ENCODE measurements at places on chromosomes 13 and 19.

GRCh38 chr13:61149331-61149730, 266.3 kb downstream of the PCDH20 start:
- DNase-seq: no peak

- DNase-seq: no peak
Observed at GRCh38 chr13:31330236-31330635, 130.5 kb downstream of the B3GLCT start.

DNA sequence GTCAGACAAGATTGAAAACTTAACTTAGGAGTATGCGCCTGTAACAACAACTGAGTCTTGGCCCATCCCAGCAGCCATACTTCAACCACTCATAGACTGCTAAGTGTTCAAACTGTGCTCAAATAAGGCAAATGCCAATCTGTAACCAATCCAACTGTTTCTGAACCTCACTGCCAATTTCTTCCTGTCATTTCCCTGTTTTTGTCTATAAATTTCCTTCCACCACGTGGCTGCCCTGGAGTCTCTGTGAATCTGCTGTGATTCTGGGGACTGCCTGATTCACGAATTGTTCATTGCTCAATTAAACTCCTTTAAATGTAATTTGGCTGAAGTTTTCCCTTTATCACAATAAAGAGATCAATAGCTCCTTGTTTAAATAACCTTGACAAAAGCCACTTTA, 50.8 kb upstream of the FREM2 start:
- no peak for DNase-seq

- no peak for DNase-seq
Observed at GRCh38 chr13:39918620-39919236, 263.3 kb downstream of the COG6 start.

DNA sequence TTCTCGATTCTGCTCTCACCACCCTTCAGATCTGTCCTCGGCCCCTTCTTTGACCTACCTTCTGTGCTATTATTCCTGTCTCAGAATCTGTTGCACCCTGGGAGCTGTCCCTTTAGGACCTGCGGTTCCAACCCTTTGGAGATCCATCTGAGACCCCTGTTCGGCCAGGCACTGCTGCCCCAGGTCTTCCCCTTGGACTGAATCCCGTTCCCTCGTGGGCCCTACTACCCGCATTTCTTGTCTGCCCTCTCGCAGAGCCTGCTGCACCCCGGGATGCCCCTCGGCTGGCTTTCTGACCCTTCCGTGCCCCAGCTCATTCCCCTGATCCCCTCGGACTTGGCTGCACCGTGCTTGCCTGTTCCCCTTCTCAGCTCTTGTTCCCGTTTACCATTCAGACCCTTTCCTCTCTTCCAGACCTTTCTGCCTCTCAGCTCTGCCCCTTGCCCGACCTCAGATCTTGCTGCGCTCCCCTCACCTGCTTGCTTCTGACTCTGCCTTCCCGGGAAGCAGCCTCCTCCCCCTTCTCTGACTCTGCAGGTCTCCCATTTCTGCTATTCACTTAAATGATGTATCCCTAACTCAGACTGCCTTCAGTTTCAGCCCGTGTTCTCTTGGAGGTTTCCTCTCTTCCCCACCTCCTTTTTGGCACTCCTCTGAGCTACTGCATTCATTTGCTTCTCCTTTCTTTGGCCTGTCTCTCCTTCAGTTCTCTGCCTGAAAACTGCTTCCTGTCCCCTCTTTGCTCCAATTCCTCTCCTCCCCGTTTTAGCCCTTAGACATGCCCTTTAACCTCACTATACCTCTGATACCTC, 1.1 kb downstream of the ARHGAP35 start:
- DNase-seq: no peak

DNA sequence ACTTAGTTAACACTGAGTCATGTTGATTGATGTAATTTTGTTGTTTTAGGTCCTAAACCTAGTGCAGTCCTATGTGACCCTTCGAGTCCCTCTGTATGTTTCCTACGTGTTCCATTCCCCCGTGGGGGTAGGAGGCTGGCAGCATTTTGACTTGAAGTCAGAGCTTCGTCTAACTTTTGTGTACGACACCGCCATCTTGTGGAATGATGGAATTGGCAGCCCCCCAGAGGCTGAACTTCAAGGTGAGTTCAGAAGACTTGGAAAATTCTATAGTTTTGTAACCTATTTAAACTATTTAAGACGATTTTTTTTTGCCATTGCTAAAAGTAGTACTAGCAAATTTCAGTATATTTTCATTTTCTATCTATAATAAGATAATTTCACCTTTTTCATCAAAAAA, 117.9 kb downstream of the STOML3 start:
- DNase-seq: no peak

DNA sequence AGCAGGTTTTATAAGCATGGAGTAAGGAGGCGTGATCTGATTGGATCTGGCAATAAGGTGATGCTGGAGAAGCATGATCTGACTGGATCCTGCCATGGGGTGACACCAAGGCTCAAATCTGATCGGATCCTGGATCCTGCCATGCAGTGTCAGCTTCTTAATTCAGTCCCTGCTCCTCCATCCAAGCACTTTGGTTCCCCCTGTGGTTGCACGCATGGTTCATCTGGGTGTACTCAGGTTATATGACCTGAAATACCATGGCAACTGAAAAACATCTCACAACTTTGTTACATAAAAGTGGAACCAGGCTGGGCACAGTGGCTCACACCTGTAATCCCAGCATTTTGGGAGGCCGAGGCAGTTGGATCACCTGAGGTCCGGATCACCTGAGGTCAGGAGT, 17.6 kb upstream of the KLK4 start:
- DNase-seq: no peak

DNA sequence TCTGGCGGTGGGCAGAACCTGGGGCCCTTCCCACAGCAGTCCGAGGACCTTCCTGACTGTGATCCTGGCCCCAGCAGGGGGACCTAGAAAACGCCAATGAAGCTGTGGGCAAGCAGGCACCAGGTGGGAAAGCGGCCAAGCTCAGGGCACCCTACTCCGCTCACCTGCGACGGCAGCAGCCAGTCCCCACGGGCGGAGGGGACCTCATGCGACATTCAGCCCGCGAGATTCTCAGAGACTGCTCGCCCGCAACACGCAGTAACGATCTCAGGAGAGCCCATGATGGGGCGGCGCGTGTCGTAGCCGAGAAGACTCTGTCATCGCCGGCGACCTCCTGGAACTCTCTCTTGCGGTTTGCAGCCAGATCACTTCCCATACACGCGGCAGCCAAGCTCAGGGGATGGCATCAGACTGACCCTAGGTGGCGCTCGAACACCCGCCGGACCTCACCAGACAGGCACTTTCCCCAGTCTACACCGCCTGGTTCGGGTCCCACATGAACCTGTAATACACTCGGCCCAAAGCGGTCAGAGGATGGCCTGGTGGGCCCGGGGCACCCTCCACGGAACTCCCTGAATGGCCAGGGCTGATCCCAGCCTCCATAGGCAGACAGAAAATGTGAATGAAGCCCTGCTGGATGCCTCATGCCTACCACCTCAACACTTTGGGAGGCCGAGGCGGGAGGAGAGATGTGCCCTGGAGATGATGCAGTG, 26.5 kb downstream of the MAN2B1 start:
- DNase-seq: no peak

DNA sequence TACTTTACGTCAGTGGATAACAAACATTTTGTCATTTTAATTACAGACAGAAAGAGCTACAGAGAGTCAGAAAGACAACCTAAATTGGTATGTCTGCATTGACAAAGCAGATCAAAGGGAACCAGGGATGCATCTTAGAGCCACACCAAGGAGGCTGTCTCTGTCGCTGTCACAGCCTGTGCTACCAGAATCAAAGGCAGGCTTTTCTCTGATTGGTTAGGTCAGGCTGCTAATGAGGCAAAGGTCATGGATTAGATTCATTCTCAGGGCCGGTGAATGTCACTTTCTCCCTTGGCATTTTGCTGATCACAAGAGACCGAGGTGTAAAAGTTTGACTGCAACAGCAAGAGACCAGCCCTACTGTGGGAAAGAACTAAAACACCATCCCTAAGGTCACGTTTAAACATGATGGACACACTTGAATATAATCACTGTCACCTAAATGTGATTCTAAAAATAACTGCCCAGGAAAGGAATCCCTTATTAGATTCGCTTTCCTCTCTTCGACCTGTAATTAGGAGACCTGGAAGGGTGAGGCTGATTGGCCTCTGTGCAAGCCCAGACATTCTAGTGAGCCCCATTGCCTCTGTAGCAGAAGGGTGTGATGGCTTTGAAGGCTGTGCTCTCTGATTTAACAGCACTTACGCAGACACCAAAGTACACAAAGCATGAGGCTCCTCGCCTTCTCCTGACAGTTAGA, 314.4 kb upstream of the NBEA start:
- DNase-seq: peak; percentile 21

GRCh38 chr19:1608359-1609102, 3.3 kb upstream of the UQCR11 start:
- no peak for DNase-seq

DNA sequence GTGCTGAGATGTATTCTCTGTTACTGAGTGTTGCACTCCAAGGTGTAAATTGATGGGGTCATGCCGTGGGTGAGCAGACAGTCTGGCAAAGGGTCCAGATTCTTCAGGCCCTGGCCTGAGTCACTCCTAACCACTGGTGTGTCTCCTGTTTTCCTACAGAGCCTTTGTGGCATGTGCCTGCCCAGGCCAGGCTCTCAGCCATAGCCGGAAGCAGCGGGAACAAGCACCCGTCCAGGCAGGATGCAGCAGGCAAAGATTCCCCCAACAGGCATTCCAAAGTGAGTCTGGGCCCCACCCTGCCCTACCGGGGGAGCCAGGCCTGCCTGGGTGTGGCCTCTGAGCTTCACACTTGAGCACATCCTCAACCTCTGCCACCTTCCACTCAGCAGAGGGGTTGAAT, 61.9 kb downstream of the DPF1 start:
- DNase-seq: no peak

GRCh38 chr19:16232568-16232967, 34.9 kb downstream of the AP1M1 start:
- no peak for DNase-seq

DNA sequence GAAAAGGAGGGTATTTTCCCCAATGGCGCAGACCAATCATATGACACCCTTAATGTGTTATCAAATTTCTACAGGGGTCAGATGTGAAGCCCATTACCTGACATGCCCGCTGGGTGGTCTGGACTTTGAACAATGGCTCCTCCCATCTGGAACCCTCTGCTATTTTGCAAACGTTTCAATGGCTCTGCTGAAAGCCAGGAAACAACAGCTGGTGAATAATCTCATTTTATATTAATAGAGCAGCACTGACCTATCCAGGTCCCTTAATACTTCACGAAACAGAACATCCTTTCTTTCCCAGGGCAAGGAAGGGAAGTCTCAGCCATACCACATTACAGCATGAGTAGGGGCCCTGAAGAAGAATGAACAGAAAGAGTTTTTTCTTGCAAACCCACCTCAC, 20.3 kb upstream of the KPNA3 start:
- no peak for DNase-seq

DNA sequence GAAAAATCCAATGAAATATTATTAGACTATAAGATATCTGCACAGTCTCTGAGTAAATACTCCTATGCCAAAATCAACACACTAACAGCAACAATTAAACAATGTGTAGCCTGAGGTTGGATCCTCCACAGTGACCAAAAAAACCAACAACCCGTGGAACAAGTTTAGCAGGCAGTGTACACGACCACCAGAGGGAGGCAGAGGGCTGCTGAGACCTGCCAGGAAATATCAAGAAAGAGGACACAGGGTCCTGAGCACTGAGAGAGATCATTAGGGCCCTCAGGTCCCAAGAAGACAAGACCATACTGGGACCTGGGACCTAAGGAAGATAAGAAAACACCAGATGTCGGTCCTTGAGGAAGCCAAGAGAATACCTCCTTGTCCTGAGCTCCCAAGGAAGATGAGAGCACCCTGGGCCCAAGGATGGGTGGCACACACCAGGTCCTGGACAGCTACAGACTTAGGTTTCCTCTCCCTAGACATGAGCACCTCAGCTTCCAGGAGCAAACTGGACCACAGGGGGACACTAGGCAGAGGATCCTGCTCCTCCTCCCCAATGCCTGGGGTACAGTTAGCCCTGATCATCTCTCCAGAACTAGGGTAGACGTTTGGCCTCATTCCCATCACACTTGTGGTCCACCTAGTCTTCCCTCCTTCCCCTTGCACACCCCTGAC, 822 bp upstream of the ZNF274 start:
- DNase-seq: no peak

DNA sequence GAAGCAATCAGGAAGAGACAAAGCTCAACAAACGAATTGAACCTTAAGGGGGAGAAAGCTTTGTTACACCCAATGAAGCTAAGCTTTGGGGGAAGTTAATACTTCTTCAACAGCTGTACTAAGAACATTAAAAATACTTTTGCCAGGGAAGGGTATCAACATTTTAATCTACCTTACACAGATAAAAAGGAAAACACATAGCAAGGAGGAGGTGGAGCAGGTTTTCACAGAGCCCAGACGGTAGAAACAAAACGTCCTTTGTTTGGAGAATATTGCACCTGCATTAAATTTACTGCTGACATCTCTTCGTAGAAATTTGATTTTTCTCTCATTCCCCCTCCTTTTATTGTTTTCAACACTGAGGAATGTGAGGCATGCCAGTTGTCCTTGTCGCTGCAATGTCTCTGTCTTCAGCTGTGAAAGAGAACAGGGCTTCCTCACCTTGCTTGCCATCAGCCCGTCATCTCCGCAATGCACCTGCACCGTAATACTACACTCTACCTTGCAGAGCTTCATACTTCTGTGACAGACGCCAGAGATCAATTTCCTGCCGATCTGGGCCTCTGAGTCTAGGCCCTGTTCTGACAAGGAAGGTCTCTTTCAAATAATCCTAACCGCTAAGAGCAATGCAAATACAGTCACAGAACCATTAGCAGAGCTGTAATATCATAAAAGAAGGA, 270.8 kb downstream of the SPRY2 start:
- DNase-seq: no peak

DNA sequence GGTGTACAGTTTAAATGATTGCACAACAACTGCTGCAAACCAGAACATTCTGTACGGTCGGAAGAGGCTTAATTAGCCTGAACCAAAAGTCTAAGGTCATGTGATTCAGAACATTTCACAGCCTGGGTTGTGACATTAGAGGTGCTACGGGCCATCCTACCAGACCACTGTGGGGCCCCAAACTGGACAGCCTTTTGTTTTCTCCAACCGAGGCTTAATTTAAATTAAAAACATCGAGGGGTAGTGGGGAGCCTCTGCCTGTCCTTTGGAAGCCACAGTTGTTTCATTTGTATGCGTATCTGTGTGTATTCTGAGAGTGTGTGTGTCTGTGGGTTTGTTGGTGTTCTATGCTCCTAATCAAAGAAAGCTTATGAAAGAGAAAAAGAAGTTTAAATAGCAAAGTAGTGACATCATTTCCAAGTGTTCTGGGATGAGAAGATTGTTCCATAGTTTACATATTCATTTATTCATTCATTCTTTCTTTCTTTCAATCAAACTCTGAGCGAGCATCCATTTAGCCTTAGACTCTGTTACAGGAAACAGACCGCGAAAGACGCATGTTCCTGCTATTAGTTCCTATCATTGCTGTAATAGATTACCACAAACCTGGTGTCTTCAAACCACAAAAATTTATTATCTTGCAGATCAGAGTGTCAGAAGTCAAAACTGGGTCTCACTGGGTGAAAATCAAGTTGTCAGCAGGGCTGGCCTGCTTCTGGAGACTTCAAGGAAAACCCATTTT, 444.8 kb downstream of the FOXO1 start:
- no peak for DNase-seq

All from NCI-H187 treated with DMSO at 0.1 percent for 48 hours (cell line).